T-helper 1 cell (primary cell): ENCODE measurements at places on chromosomes 7 and 10.
A peak's percentile ranks its signal among the peaks of the same experiment; 100 is the strongest.

DNA sequence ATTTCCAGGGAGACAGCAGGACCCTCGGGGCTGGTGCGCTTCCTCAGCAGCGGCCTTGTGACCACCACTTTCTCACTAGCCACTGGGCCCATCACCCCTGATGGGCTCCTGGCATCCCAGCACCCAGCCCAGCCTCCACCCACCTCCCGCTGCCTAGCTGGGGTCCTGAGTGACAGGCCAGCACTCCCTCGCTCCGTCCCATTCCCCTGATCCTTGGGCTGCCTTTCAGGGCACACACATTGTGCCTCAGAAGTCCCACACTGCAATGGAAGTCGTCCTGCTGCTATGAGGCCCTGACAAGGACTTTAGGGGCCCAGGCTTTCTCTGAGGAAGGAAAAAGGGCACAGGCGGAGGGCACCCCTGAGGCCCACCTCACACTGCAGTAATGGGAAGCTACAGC, 12.4 kb downstream of the CAMK2B start:
- no peak for DNase-seq

- no peak for DNase-seq
These were observed 134.8 kb downstream of the CUL2 start for GRCh38 chr10:34955391-34955790.

GRCh38 chr10:95408983-95409873, 118.4 kb upstream of the PDLIM1 start:
- no peak for DNase-seq

DNA sequence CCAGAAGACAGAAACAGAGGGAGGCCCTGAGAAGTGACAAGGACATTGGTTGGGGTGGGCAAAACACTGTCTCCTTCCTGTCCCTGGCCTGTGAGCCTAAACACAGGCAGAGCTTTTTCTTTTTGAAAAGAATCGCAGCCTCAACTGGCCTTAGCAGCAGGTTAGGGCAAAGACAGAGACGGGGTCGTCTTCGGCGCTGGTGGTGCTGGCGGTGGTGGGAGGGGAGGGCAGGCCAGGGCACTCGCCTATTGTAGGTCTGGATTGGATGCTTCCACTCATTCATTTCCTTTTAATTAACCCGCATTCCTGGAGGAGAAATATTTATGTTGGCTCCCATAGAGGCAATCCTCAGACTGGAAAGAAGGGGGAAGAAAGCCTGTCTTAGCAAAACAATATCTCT, 22.6 kb downstream of the WNT8B start:
- no peak for DNase-seq

DNA sequence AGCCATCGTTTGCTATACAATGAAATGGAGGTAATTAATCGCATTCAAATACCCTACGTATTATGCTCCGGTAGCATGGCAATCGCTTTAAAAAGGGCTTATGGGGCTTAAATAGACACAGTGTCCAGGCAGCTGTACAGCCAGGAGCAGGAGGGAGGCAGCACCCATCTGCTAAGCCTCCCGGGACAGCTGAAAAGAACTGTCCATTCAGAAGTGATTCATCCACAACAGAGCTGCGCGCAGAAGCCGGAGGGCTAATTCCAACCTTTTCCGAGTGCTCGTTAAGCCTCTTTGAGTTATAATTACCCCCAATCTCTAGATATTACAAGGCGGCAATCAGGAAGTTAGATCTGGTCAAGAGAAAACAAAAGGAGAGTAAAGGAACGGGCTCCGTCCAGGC, 58.3 kb downstream of the DPYSL4 start:
- DNase-seq, result no peak

DNA sequence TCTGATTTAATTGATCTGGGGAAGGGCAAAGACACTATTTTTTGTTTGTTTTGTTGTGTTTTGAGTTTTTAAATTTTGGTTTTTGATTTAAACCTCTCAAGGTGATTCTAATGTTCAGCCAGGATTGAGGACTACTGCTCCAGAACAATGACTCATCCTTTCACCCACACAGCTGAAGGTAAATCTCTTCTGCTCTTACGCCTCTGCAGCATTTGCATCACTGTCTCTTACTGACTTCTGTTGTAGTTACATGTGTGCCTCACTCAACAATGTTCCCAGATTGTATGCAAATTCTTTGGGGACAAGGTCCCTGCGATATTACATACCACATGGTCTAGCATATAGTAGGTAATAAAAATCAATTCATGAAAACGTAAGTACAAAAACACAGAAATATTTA, 467.5 kb upstream of the LRRN3 start:
- DNase-seq, result no peak

DNA sequence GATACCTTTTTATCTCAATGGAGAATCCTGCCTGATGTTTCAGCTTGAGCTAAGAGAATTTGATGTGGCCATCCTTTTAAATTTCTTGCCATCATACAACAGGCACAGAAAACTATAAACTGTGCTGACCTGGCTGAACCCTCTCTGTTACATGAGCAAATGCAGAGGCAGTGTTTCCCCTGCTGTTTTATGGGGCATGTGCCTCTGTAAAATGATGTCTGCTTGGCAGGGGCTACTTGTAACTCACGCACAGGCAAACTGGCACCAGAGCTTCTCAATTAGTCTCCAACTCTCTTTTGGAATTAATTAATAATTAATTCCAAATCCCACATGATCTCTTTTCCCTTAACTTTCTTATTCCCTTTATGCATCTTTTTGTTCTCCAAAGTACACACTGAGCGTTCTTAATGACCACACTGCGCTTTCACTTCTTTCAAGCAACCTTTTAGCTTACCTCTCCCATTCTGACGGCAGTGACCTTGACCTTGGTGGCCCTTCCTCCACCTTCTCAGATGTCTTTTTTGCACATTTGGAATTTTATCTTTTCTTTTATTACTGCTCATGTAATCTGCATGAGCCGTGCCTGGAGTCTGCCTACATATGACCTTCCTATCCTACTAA, 334.0 kb downstream of the PLXNA4 start:
- DNase-seq, result no peak

DNA sequence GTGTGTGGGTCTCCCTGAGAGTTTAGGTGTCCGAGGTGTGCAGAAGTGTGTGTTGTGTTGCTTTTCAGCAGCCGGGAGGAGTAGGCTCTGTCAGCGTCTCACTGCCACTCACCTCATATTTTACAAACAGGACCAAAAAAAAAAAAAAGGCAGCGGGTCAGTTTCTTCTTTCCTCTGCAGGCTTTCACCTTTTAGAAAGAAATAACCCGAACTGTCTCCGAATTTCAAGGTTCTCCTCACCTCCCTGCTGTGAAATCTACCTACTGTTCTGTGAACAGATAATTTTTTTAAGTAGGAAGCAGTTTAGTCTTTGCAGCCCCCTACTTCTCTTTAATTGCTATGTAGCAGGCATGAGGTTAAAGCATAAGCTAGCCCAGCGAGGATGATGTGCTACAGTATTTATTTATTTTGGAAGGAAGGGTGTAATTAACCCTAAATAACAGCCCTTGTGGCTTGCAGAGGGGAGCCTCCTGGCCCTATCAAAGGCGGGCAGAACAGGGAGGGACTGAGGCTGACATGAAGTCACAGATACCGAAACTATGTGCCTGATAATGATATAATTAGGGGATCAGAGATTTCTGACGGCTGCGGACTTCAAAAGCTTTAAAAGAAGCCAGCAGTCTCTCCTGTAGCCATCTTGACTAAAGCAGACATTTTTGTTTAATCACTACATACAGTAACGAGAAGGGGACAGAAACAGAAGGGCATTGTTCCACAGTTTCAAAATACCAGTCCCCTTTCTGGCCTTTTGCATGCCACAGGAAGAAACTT, 1.6 kb downstream of the BAMBI start:
- DNase-seq, result no peak

DNA sequence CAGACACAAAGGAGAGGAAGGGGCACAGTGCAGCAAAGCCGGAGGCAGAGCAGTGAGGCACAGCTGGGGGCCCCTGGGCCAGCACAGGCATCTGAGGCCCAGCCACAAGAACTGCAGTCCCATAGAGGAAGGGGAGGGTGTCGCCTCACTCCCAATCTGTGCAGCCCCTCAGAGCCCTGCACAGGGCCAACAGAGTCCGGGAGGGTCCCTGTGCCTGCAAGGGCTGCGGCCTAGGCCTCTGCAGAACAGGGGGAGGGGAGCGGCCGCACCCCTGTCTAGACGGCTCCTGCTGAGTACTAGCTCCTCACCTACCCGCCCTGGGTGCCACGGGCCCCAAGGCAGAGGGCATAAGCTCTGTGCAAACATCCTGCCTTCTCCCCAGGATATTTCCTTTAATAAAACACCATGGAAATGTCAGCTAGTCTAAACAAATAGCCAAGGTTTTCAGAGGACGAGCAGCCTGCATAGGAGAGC, 32.4 kb upstream of the RET start:
- no peak for DNase-seq

DNA sequence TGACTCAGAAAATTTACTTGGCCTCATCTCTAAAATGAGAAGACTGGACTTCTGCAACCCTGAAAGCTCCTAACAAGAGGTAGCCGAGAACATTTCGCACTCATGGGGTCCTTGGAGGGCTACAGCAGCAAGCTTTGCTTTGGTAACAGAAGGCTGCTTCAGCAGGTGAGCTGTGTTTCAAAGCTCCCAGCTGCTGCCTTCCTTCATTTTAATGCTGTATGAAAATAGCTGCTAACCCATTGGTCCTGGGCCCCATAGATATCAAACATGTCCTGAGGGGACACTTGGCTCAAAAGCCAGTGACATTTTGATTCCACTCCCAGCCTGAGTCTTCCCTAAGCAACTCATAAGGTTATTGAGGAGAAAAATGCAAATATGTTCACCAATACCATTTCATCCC, 14.3 kb upstream of the MALSU1 start:
- no peak for DNase-seq

- DNase-seq, result no peak
These were observed 85.9 kb downstream of the LSMEM1 start for GRCh38 chr7:112566442-112567324.

DNA sequence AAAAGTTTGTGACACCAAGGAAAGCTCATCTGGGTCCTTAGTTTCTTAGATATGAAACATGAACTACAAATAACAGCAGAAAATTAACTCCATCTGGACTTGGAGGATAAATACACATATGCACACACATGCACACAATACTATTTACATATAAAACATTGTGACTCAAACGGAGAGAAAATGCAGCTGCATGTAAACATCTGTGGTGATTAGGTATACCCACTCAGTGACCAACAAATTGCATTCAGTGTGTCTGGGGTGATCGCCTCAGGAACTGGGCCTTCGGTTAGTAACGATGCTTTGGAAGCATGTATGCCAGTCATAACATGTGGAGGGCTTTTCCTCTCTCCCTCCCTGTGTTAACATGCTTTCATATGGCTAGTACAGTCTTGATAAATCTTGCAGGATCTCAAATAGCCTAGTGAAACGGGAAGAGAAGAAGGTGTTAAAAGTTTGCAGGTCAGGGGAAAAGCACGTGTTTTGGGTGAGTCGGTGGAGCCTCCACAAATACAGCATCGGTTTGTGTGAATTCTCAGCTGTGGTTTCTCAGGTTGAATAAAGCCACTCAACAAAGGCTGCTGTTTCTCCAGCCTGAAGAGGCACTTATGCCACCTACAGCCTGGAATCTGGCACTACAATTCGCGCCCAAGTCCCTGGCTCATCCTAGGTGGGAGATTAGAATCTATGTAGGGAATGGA, 8.7 kb upstream of the GLRX3 start:
- peak; percentile 35 for DNase-seq

GRCh38 chr7:38481401-38481800, 149.8 kb downstream of the AMPH start:
- no peak for DNase-seq

- DNase-seq, result no peak
These were observed 589.4 kb upstream of the MBL2 start for GRCh38 chr10:53361936-53362335.
